Stimulated activated CD4-positive, alpha-beta T cell treated with anti-CD3 and anti-CD28 coated beads, Interleukin-12 subunit alpha, Interleukin-12 subunit beta, amount 100 ng/mL, for 24 hours (primary cell): ENCODE measurements at places on chromosomes 11 and 22.

- DNase-seq = no peak
Measured at GRCh38 chr22:27919942-27920755, 1.1 kb upstream of the PITPNB start.

- peak; percentile 28 for DNase-seq
Measured at GRCh38 chr11:126716456-126717083, 284.0 kb downstream of the KIRREL3 start.

DNA sequence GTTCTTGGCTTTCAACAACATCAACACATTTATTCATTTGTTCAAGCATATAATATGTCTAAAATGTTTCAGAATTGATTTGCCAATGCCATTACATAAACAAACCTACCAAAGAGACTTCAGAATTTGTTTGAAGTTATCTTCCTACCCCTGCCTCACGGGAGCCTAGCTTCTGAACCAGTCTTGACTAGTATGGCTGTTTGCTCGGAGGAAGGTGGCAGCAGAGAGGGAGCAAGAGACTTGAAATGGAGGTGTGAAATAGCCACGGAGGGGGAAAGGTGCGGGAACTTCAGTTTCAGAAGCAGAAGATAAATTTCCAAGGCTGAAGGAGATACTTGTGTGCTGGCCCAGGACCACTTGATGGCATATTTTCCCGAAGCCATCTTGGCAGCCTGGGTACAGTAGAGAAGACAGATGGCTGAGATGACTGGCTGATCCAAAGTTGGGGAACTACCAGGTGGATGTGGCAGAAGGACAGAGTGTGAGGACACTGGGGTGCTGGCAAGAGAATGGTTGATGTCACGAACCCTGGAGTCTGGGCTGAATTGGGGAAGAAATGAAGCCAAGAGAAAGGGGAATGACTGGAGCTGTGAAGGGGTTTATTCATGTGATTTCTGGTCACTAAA lies 14.0 kb upstream of the MTCH2 start:
- no peak for DNase-seq

DNA sequence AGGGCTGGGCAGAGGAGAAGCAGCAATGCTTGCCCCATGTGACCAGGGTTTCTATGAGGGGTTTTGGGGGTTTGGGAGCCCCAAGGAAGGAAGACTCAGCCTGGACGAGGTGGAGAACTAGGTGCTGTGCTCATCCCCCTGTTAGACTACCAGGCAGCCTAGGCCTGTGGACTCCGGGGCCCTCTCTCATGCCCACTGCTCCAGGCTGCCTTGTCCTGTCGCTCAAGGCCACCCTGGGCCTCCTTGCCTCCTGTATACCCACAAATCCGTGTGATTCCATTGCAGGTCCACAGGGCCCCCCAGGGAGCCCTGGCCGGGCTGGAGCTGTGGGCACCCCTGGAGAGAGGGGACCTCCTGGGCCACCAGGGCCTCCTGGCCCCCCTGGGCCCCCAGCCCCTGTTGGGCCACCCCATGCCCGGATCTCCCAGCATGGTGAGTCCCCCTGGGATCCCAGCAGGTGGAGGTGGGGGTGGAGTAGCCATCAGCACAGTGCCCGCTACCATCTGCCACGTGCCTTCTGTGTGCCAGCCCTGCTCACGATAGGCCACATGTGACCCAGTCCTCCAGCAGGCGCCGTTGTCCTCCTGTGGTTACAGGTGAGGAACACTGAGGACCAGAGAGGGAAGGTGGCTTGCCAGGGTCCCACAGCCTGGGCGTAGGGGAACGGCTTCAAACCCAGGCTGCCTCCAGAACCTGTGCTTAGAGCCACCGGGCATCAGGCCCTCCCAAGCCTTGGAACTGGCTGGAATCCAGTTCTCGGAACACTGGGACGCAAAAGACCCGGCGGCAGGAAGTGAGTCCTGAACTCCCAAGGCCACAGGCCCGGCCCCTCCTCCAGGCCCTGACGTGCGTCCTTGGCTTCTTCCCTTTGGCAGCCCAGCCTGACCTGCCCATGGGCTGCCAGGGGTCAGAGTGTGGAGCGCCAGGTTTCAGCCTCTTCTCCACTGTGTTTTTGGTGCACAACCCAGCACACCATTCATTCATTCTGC lies 26.6 kb downstream of the EMID1 start:
- DNase-seq = no peak

DNA sequence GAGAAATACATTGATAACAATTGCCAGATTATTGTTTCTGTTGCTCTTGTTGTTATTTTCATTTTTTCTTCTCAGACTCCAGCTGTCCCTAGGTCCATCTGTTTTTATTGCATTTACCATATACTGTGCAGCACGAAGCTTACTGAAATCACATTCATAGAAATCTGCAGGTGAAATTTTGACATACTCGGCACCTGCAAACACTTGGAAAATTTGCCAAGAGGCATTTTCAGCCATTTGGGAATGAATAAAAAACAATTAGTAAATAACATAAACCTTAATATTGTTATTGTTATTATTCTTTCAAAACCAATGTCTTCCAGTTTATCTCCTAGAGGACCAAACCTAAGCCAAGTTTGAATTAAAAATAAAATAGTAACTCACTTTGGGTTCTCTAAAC lies 2357.2 kb downstream of the LRRC4C start:
- no peak for DNase-seq

DNA sequence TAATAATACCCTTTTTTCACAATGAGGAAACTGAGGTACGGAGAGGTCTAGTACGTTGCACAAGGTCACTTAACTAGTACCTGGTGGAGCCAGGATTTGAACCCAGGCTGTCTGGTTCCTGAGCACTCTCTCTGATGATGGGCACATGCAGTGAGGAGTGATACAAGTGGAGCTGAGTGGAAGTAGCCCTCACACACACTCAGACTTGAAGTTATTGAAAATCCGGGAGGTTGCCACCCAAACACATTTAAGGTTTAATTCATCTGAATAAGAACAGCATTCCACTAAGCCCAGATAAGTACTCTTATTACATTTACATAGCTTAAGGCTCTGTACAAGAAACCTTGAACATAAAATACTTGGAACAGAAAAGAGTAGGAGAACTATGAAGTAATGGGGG lies 4.8 kb downstream of the GRAP2 start:
- DNase-seq = no peak

DNA sequence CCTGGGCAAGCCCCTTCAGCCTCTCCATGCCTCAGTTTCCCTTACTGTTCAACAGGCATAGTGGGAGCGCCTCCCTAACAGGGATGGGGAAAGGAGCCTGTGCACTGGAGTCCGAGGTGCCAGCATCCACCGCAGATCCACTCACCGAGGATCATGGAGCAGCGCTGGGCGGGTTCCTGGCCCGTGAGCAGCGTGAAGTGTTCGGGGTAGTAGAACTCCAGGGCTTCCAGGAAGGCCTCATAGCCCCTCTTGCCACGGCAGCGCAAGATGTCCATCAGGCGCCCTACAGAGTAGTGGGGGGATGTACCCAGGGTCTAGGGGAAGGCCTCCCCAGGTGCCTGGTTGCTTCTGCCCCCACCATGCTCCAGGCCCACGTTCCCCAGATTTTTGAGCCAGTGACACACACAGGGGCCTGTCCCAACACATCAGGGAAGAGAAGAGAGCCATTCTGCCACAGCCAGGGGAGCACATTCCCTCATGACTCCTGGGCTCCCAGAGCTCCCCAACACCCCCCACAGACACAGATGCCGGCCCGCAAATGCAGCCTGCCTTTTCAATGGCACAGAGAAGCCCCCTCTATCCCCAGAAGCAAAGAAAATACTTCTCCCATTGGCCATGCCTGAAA lies 1.3 kb downstream of the CARD10 start:
- no peak for DNase-seq

DNA sequence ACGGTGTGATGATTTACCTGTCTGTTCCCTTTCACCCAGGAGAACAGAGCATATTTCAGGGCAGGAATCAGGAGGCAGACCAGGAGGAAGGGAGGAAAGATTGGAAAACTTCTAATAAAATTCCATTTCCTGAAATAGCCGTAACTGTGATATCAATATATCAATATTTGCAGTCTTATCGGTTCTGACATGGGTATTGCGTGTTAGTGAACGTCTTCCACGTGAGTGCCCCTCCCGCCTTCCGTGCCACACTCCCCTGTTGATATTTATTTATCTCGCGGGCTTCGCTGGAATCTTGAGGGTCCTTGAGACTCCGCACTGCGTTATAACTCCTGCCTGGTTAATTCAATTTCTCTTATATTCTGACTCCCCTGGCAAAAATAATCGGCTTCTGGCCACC lies 1160.4 kb downstream of the BRD1 start:
- DNase-seq = no peak

- no peak for DNase-seq
Measured at GRCh38 chr22:42977569-42977968, 37.4 kb downstream of the PACSIN2 start.
